ENCODE measurements at places on chromosomes 13 and 19.

DNA sequence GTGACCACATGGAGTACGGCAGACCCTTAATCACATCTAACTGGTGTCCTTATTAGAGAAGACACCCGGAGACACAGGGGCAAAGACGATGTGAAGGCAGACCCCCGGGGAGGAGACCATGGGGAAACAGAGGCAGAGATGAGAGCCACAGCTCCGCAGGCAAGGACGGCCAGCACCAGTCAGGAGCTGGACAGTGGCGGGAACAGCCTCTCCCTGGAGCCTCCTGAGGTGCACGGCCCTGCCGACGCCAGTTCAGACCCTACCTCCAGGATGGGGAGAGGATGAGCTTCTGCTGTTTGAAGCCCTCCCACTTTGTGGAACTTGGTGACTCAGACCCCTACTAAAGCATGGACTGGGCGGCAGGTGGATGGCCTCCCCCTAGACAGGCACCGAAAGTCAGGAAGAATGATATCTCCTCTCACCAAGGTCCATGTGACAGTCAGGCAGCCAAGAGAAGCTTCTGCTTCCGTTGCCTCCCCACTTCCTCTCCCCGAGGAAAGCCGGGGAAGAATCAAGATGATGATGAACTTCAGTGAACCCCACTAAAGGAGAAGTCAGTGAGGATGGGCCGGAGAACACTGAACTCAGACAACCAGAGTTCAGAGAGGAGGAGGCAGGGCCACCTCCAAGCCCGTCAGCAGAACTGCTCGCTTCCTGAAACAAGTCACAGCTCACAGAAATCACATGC lies 25.4 kb downstream of the RAB20 start:
- no peak for DNase-seq

GRCh38 chr13:93499991-93500390 lies 273.4 kb downstream of the GPC6 start:
- DNase-seq = no peak

DNA sequence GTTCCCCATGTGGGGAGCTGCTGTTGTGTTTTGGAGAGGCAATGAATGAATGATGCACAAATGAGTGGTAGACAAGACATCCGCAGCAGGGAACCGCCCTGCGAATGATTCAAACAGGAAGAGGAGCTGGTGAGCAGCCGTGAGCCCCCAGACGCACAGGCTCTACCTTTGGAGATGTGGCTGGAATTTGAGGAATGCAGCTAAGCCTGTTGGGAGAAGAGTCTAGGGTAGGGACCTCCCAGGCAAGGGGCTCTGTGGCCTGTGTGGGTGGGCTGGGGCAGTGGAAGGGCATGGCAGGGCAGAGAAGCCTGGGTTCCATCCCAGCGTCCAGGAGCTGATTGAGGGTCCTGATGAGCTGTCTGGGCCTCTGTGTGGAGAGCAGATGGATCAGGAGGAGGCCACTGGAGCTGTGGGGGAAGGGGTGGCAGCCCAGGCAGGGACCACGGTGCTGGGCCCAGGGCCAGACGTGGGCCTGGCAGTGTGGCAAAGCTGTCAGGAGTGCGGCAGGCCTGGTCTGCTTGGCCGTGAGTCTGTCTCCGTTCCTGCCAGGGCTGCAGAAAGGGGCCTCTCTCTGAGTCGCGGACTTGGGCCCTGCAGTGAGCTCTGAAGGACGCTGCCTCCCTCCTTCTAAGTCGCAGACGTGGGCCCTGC lies 41.8 kb upstream of the DCUN1D2 start:
- no peak for DNase-seq

GRCh38 chr13:42968906-42969305 lies 23.1 kb downstream of the EPSTI1 start:
- DNase-seq = no peak

GRCh38 chr13:79382545-79383275 lies 23.3 kb downstream of the RBM26 start:
- no peak for DNase-seq

DNA sequence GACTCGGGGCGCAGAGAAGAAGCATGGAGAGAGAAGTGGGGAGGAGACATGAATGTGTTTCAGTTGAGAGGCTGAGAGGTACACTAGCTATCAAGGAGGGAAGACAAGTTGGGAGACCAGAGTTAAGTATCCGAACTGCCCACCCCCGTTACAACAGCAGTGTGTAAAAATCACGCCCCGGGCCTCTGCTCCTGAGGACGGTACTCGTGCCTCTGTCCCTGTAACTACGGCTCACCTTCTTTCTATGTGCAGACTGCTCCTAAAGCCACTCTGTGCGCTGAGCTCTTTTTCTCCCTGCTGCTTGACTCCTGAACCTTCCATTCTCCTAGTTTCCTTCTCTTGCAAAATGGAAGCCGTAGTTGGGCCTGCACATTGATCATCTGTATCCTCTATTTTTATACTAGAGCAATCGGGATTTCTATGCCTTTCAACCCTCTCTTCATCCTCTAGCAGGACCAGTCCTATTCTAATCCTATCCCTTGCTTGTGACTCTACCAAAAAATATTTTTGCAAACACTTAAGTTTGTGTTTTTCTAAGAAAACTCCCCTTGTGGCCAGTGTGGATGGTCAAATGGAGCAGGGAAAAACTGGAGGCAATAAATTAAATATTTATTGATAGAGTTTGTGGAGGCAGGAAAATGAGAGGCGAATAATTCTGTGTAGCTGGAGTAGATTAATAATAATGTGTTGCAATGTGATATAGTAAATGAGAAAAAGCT lies 569 bp downstream of the POLR1D start:
- DNase-seq = no peak

GRCh38 chr13:73945871-73946270 lies 188.3 kb downstream of the KLF12 start:
- no peak for DNase-seq

DNA sequence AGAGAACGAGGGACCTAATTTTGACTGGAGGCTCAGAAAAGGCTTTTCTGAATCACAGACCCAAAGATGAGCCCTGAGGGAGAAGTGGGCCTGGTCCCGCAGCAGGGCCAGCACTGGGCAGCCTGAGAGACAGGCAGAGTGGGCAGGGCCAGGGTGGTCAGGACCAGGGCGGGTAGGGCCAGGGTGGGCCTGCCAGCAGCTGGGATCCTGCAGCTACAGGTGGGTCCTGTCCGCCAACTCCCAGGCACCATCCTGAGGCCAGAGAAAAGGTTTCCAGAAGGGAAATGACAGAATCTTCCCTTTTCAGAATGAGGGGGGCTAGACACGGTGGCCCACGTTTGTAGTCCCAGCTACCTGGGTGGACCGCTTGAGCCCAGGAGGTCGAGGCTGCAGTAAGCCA lies 23.7 kb downstream of the LATS2 start:
- DNase-seq = no peak

GRCh38 chr13:60410299-60410698 lies 13.3 kb downstream of the TDRD3 start:
- no peak for DNase-seq

DNA sequence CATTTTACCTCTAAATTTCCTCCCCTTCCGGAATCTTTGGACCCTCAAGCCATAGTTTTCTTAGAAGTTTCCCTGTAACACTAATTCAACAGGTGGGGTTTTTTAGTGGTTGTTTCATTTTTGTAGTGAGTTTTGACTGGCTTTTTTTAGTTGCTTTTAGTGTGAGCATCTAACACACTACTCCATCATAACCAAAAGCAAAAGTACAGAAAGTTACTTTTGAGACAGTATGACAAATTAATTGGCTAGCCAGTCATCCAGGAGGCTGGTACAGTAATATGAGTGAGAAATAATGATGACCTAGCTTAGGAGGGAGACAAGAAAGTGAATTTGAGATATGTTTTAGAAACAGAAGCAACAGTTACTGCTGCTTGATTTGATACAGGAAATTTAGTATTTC lies 71.5 kb downstream of the DNAJC15 start:
- DNase-seq = no peak

- no peak for DNase-seq
Observed at GRCh38 chr19:57437931-57438330, 2.8 kb downstream of the ZNF749 start.

- DNase-seq = no peak
Observed at GRCh38 chr13:114077933-114078325, 54.5 kb downstream of the RASA3 start.

DNA sequence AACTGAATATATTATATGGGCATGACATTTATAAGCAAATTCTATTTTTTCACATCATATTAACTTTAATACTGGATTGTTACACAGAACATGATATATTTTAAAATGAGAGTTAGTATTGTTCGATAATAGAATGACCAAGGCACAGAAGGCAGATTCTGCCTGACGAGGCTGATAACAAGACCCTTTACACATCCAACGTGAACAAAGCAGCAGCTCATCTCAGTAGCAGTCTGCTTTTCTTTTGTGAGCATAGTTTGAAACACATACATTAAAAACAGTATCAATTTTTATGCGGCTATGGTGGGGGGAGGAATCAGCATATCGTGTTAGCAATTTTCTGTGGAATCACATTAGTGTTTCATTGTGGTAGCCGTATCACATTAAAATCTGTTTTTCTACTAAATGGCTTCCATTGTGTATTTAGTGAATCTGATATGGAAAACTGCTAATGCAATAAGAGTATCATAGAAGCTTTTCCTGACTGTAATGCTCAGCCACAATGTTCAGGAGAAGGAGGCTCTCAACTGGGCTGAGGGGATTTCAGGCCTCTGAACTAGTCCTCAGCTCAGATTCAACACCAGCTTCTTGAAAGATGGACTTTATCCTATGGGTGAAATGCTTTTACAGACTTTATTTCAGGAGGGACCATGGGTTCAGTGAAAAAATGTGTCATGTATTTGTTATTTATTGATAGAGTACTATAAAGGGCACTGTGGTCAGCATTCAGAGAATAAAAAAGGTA lies 4.0 kb downstream of the SMAD9 start:
- no peak for DNase-seq
